ENCODE measurements at places on chromosomes 1 and 21. TPM values are rescaled to one million over a fixed set of nuclear protein-coding genes. Genes with fewer than 3 reads are reported as not detected.

DNA sequence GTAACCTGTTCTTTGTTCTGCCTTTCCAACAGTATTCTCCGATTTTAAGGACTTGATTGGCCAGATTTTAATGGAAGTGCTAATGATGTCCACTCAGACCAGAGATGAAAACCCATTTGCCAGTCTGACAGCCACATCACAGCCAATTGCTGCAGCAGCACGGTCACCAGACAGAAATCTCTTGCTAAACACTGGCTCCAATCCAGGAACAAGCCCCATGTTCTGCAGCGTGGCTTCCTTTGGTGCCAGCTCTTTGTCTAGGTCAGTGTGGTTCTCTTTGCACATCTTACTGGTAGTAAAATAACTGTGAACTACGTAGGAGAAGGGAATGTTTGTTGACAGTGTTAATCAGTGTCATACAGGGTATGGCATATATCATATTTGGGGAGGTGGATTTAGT, 72.7 kb downstream of the UBE4B start:
- DNase-seq, result no peak

TTC39A gene
- 0.14 TPM for total RNA-seq

- peak; percentile 79 for DNase-seq
These were observed 10.1 kb upstream of the SESN2 start for GRCh38 chr1:28249013-28249865.

DNA sequence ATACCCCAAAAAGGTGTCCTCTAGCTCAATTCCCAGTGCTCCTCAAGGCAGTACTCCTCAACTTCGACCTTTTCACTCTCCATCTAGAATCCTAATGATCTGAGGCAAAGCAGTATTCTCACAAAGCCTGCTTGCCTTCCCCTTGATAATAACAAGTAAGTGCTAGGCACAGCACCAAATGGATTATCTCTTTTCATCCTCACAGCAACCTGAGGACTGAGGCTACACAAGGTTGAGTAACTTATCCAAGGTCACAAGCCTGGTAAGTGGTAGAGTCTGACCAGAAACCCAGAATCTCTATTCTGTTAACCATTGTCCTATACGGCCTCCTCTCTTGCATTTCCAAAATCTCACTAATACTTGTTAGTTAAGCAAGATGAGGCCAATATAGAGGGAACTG, 5.1 kb downstream of the SYDE2 start:
- no peak for DNase-seq

SMPDL3B gene
- not detected for total RNA-seq

DNA sequence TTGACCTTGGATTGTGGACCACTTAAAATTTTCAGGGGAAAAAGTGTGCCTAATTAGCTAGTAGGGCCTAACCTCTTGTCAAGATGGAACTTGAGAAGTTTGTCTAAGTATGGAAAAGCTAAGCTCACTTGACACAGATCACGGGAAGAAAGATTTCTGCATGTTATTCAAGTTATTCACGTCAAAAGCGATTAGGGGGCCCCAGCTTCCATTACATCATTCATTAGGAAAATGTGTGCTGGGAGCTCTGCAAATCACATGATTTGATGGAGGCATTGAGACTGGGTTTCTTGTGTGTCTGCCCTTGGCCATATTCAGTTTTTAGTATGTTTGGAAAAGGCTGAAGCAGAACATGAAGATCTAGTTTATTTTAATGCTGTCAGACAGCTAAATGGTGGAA, 15.5 kb upstream of the POGZ start:
- no peak for DNase-seq

DNA sequence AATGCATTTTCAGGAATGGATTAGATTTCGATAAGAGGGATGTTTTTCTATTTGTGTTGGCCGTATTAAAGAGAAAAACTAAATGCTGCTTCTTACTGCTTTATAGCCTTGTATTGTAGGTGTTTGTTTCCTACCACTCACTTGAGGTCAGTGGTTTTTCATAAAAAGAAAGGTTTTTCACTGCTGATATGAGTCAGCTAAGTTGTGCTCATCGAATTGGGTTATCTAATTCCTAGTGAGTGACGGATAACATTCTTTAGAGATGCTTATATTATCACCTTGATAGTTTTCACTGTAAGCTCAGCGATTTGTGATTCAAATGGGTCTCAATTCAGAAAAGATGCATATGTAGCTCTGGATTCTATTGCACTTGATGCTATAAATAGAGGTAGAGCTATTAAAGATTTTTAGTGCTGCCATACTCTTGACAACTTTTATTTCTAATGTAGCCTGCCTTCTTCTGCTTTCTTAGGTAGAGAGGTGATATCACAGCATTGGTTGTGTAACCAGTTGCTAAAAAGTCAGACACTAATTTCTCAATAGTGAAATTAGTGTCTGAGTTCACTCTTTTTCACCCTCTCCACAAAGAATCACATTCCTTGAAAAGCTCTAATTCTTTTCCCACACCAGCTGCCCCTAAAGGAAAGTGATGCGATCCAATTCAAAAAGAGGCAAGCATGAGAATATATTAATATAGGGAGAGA, 180.0 kb downstream of the RASAL2 start:
- DNase-seq, result no peak
